Stimulated activated CD8-positive, alpha-beta memory T cell treated with anti-CD3 and anti-CD28 coated beads, Interleukin-4, amount 100 ng/mL, for 48 hours (primary cell): ENCODE measurements at places on chromosomes 16 and 17.

- peak; percentile 85 for DNase-seq
Measured at GRCh38 chr16:89192956-89193575, 7.3 kb downstream of the SLC22A31 start.

DNA sequence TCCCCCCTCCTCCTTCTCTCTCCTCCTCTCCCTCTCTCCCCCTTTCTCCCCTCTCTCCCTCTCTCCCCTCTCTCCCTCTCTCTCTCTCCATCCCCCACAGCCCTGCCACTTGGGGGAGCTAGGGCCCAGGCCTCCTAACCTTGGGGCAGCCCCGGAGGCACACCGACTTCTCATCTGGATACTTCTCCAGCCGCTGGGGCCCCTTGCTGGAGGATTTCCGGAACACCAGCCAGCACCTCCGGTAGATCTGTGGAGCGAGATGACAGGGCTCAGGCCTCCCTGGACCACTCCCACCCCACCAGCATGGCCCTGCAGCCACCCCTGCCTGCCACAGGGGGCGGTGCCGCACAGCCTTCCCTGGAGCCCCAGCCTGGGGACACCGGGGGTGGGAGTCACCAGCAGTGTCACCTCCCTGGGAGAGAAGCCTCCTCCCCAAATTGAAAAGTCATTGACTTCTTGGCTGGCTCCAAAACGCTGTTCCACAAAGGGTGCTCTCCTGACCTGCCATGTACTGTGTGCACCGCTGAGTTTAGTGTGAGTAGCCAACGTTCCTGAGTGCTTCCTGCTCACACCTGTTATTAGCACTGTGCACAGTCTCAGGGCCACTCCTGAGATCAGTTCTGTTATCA lies 10.5 kb downstream of the DOK4 start:
- peak; percentile 85 for DNase-seq

GRCh38 chr17:68768804-68769203 lies 167.6 kb upstream of the FAM20A start:
- no peak for DNase-seq

GRCh38 chr16:51734220-51734619 lies 583.1 kb upstream of the SALL1 start:
- DNase-seq = no peak

GRCh38 chr16:10387188-10387617 lies 1.3 kb downstream of the ATF7IP2 start:
- no peak for DNase-seq

GRCh38 chr17:32688221-32688620 lies 188.7 kb downstream of the MYO1D start:
- no peak for DNase-seq

- DNase-seq = no peak
Measured at GRCh38 chr16:14347706-14348105, 276.6 kb downstream of the MRTFB start.

- DNase-seq = no peak
Measured at GRCh38 chr17:68036304-68037147, 991 bp downstream of the KPNA2 start.

DNA sequence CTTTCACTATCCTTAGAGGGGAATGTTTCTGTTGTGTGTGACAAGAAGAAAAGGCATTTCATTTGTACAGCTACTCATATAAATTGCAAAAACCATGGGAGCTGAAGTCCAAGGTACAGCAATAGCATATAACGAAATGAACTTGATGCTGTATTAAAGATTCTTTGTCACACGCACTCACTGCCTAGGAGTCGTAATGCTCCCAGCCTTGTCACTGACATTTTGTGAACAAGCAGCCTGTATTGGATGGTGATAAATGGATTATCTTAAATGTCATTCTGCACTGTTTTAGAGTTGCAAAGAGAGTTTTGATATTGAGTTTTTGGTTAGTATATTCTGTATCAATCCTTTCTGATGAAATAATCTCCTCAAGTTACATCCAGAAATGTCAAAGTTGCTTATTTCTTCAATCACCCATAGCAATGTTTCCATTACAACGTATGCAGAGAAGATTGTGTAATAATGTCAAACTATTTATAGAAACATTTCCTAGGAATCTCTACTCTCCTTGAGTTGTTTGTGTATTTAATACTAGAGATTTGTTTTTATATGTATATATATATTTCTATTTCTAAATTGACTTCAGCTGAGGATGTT lies 270.6 kb downstream of the FTO start:
- DNase-seq = no peak

- no peak for DNase-seq
Measured at GRCh38 chr17:63685041-63685440, 14.9 kb downstream of the LIMD2 start.

DNA sequence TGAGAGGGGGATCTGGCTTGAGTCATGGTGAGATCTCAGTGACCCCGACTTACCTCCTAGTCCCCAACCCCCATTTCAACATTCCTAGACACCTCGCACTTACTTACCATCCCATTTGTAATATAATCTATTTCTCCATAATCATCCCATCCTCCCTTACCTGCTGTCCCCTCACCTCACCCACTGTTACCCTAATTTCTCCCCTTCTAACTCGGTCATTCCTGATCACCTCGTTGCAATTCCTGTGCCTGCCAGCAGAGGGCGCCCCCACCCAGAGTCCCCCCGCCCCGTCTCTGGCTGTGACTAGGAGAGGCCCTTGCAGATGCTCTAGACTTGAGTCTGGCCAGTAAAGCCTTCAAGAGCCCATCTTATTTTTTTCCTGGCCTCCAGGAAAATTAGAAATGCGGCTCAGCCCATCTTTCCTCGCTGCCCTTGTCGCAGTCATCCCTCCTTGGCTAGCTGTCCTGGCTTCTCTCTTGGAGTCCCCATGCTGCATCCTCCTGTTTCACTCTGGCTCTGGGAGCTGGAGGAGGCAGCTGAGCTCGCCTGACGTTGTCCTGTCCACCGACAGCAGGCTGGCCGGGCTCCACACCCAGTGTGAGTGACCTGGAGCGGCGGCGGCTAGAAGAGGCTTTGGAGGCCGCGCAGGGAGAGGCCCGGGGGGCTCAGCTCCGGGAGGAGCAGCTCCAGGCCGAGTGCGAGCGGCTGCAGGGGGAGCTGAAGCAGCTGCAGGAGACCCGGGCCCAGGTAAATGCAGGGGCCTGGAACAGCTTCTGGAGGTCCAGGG lies 5.0 kb downstream of the TBKBP1 start:
- DNase-seq = peak; percentile 97

DNA sequence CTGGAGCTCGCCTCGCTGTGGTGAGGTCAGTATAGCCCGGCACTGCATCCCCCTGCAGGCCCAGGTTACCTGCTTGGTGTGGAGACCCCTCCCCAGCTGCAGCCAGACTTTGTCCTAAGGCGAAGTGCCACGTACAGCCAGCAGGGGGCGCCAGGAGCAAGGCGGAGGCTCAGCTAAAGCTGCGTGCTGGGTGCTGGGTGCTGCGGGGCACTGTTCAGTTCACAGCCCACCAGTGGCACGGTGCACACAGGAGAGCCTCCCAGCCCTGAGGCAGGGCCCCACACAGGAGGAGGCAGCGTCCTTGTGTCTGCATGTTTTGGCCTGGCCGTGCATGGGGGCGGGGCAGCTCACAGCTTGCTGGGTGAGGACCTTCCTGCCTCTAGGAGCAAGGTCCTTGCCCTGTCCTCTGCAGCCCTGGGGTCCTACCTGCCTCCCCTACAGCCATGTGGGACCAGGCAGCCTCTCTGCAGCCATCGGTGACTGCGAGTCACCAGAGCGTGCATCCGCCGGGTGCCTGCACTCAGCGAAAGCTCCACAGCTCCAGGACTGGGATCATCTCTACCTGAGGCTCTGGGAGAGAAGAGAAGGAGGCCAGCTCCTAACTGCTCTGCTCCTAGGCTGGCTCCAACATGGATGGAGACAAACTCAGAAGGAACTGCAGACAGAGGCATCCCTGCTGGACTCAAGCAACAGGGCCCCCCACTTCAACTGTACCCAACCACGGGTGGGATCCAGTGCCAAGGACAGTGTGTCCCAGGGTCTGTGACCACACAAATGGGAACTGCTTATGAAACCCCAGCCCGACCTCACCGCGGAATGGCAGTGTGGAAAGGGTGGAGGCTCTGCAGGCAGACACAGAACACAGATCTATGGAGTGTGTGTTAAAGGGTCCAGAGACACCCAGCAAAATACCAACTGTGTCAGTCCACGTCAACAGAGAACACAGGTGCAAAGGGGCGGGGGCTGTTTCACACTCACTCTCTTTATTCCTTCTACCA lies 19.0 kb downstream of the SLC7A5 start:
- DNase-seq = peak; percentile 86

DNA sequence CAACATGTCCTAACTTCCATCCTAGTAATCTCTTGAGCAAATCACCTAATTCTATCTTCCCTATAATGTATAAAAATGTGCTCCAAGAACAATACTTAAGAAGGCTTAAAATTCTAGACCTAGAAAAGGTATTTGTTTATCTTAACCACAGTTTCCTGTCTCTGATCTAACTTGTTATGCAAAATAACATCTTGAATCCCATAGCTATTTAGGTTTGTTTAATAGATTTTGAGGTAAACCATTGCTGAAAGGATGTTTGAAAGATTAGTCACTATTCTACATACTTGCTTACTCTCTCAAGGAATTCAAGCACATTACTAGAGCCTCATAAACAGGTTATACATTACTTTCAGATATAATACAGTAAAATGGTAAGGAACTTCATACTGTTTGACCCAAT lies 13.0 kb downstream of the CA10 start:
- DNase-seq = no peak

DNA sequence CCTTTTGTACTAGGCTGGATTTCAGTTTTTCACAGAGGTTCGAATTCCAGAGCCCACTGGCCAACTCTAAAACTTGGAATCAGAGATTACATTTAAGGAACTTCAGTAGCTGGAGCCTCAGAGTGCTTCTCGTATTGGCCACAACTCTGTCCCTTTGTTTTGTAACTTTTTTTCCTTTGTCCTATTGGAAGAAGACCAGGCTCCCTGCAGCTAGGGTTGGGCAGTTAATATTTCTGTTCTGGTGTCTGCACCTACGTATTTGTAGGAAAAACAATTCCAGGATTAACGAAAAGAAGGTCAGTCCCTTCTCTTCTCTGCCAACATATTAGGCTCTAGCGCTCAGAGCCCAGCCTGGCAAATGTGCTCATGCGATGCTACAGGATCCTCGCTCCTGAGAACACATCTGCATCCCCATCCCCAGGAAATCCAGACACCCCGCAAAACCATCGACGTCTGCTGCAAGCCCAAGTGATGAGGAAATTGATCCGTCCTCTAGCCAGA lies 1.9 kb downstream of the CDH11 start:
- no peak for DNase-seq

DNA sequence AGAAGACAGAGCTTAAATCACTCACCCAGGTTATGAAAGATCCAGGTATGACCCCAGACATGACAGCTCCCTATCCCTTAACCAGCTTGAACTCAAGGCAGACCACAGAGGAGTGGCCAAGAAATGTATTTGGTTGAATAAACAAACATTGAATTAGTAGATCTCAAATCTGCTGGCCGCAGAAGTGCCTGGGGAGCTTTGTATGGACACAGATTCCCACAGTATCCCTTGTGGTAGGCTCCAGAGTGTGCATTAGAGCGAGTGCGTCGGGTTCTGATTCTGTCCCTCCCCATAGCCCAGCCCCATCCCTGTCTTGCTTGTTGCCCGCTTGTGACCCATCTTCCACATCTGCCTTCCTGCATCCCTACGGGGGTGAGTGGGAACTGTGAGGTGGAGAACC lies 118.8 kb upstream of the FOXF1 start:
- DNase-seq = no peak

DNA sequence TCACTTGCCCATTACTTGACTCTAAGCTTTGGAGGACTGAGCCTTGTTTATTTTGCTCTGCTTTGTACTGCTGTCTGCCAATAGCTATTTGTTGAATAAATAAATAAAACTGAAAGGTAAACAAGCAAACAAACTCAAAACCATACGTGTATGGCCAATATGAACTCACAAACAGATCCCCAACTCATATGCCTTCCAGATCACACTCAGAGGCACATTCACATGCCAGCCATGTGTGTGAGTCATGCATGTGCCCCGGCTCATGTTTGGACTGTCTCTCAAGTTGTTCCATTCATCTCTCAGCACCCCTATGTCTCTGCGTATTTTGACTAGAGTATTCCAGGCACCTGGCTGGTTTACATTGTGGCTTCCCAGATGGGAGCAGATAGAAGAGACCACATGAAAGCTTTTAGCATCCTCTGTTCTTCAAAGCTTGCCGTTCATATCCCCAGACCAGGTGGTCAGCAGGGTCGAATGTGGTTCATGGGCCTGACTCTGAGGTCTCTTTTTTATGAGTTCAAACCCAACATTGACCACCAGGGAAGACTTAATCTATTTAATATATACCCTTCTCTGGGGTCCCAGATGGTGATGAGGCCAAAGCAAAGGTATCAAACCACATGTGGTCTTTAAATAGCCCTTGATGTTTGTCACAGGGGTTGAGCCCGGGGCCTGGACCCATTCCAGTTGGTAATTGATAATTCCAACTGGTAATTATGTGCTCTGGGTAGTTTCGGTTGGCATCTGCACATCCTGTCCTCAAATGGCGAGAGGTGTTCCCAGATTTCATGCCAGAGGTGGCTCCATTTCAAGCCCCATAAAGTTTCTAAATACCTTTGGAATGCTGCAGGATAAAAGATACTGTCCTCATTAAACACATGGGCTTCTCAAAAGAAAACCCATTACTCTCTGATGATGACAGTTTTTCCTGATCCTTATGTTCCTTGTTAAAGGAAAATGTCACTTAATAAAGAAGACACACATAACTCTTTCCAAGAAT lies 287.3 kb upstream of the MAF start:
- DNase-seq = no peak

GRCh38 chr16:47713225-47713595 lies 252.1 kb downstream of the PHKB start:
- peak; percentile 40 for DNase-seq

GRCh38 chr16:57876210-57876609 lies 73.9 kb upstream of the KIFC3 start:
- DNase-seq = no peak

GRCh38 chr17:73256220-73256619 lies 5.5 kb downstream of the CPSF4L start:
- DNase-seq = no peak

- no peak for DNase-seq
Measured at GRCh38 chr17:21357281-21357680, 18.9 kb upstream of the KCNJ12 start.

DNA sequence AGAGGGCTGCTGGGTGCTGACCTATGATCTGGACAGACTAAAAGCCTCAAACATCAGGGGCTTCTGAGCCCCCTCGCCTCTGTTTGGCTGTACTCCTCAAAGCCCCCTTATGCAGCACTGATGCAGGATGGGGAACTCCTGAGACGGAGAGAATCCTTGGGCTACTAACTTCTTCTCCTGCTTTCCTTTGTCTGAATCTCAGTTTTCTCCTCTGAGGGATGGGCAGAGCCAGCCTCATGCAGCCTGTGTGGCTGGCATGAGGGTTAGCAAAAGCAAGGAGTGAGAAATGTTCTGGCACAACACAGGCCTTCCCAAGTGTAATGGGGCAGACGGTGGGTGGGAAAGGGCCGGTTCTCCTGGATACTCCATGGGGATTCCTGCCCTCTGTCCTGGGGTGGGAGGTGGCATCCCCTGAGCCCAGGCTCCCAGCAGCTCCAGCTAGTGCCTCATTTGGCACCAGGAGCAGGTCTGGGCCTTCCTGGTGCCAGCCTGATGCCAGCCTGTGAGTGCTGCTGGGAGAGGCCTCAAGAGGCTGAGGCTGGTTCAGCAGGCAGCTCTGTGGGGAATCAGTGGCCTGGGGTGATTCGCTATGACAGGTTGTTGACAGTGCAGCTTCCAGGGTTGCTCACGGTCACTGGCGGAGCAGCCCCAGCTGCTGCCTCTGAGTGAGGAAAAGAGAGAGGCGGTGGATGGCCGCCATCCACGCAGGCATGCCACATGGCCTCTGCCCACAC lies 4.0 kb upstream of the BRD7 start:
- DNase-seq = no peak

GRCh38 chr17:78803186-78803845 lies 21.2 kb upstream of the CYTH1 start:
- DNase-seq = no peak

- DNase-seq = no peak
Measured at GRCh38 chr16:29810699-29811169, 1.3 kb upstream of the PRRT2 start.
